Central memory CD8-positive, alpha-beta T cell (primary cell): ENCODE measurements at places on chromosomes 11 and 22.

- no peak for DNase-seq
- H3K27ac ChIP-seq: no peak overlapping the region
- H3K4me1 ChIP-seq: peaks cover 7% of the 10 kb centered on the region
- no peaks in the 10 kb centered on the region for H3K36me3 ChIP-seq
- H3K27me3 ChIP-seq: peaks cover 29% of the 10 kb centered on the region
- no peak overlapping the region for H3K4me3 ChIP-seq
These were observed 43.2 kb upstream of the DLAT start for GRCh38 chr11:111982019-111982464.

- peaks cover 8% of the 10 kb centered on the region for H3K36me3 ChIP-seq
- H3K27ac ChIP-seq: no peak overlapping the region
- H3K4me3 ChIP-seq: no peak overlapping the region
- H3K27me3 ChIP-seq: no peaks in the 10 kb centered on the region
- peaks cover 70% of the 10 kb centered on the region for H3K4me1 ChIP-seq
These were observed 539.2 kb downstream of the ETS1 start for GRCh38 chr11:128048121-128048520.

GRCh38 chr22:29994027-29994715, 86.1 kb upstream of the HORMAD2 start:
- DNase-seq: no peak
- no peaks in the 10 kb centered on the region for H3K27me3 ChIP-seq
- peaks cover 38% of the 10 kb centered on the region for H3K36me3 ChIP-seq
- H3K4me3 ChIP-seq: no peak overlapping the region
- H3K4me1 ChIP-seq: peaks cover 10% of the 10 kb centered on the region

- H3K4me1 ChIP-seq: peaks cover 73% of the 10 kb centered on the region
- no peak overlapping the region for H3K4me3 ChIP-seq
- peaks cover 17% of the 10 kb centered on the region for H3K36me3 ChIP-seq
- H3K27ac ChIP-seq: peak overlapping the region; percentile 47
- DNase-seq: no peak
These were observed 15.5 kb downstream of the C1QTNF6 start for GRCh38 chr22:37172266-37173245.

- no peak overlapping the region for H3K4me3 ChIP-seq
- no peak overlapping the region for H3K27ac ChIP-seq
- H3K27me3 ChIP-seq: no peaks in the 10 kb centered on the region
- peaks cover 16% of the 10 kb centered on the region for H3K36me3 ChIP-seq
- peaks cover 15% of the 10 kb centered on the region for H3K4me1 ChIP-seq
These were observed 8.4 kb upstream of the PMM1 start for GRCh38 chr22:41598081-41598480.

GRCh38 chr22:37664249-37665101, 6.0 kb downstream of the PDXP start:
- no peak overlapping the region for H3K27ac ChIP-seq
- no peaks in the 10 kb centered on the region for H3K27me3 ChIP-seq
- H3K36me3 ChIP-seq: peaks cover 2% of the 10 kb centered on the region
- no peak overlapping the region for H3K4me3 ChIP-seq

DNA sequence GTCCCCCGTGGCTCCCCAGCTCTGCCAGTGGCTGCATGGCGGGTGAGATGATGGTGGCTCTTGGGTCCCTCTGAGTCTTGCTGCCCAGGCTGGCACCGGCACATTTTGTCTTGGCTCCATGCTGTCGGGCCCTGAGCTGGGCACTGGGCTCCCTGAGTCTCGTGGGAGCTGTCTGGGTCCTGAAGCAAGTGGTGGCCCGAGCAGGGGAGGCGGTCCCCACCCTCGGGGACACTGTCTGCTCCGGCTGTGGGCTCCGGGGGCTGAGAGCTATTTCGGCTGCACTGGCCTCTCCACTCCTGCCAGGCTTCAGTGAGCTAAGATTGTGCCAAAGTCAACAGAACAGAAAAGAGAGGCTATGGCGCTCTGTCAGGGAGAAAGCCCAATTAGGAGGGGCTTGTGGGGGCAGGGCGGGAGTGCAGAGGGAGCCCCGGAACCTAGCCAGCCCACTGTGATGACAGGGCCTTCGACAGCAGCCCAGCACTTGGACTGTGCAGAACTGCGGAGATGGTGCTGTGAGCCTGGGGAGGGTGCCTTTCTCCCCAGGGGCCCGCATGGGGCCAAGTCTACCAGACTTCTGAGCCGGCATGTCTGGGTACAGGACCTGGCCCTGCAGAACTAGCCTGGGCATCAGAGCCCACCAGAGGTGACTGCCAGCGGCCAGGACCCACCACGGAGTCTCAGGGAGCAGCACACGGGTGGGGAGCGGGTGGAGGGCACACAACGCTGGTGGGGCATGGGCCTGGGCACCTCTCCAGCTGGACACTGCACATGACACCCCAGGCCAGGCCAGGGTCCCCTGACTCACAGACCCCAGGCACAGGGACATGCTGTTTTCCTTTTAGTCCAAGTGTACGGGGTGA, 38.0 kb downstream of the RTN4R start:
- no peaks in the 10 kb centered on the region for H3K4me1 ChIP-seq
- no peak overlapping the region for H3K4me3 ChIP-seq
- H3K27me3 ChIP-seq: no peaks in the 10 kb centered on the region

- H3K36me3 ChIP-seq: peaks cover 34% of the 10 kb centered on the region
- no peak for DNase-seq
- H3K27ac ChIP-seq: peak overlapping the region; percentile 75
- peak overlapping the region; percentile 84 for H3K4me3 ChIP-seq
These were observed 522 bp downstream of the TOB2 start for GRCh38 chr22:41446057-41446501.

DNA sequence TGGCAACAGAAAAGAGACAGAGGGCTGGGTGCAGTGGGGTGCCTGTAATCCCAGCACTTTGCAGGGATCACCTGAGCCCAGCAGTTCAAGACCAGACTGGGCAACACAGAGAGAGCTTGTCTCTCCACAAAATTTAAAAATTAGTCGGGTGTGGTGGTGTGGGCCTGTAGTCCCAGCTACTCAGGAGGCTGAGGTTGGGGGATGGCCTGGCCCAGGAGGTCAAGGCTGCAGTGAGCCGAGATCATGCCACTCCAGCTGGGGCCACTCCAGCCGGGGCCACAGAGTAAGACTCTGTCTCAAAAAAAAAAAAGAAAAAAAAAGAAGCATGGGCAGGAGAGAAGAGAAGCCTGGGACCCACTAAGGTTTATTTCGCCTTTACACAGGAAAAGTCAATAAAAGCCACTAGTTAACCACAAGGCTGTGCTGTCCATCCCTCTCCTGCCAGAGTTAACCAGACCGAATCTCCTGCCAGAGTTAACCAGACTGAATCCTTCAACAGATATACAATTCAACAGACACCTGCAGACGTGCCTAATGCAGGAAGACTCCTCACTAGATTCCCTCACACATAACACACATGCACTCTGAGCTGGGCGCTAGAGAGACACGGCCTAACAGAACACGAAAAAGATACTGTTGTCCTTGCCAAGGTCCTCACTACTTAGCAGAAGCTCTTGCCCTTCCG, 29.8 kb downstream of the MICAL3 start:
- peaks cover 44% of the 10 kb centered on the region for H3K4me1 ChIP-seq
- no peak overlapping the region for H3K27ac ChIP-seq
- no peak for DNase-seq
- no peaks in the 10 kb centered on the region for H3K27me3 ChIP-seq
- peaks cover 3% of the 10 kb centered on the region for H3K36me3 ChIP-seq
- H3K4me3 ChIP-seq: no peak overlapping the region

DNA sequence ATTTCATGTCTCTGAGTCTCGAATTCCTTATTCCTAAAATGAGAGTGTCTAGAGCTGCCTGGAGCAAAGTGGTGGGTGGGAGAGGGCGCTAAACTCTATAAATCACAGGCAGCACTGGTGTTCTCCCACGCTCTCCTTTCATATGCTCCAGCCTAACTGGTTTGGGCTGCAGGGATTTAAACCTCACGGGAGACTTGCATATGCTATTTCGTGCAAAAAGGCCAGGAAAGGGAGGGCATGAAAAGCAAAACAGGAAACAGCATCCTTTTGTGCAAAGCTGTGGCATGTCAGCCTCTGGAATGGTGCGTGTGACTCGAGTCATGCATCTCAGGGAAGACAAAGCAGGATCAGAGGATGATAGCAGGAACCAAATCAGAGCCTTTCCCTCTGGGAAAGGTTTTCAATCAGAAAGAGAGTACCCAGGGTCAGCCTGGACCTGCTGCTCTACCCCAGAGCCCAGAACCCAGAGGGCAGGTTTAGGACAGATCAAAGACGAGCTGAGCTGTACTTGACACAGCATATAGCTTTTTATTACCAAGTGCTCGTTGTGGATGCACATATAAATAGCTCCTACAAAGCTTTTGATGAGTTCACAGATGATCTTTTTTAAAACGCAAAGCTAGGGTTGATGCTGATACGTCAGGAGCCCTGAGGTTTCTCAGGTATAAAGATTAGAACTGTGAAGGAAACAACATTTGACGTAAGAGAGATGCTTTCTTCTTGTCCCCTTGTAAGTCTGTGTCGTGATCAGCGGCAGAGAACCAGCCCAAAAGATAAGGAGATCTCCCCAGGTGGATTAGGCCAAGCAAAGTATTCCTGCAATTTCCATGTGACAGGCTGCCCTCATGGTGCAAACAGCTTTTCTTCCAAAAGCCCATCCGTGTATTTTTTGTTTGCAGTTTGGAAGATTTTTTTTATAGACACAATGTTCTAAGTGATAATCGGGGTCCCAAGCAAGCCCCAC, 46.2 kb upstream of the YWHAH start:
- no peaks in the 10 kb centered on the region for H3K4me1 ChIP-seq
- H3K27me3 ChIP-seq: no peaks in the 10 kb centered on the region
- peaks cover 30% of the 10 kb centered on the region for H3K36me3 ChIP-seq

GRCh38 chr11:70776914-70777532, 378.7 kb downstream of the CTTN start:
- H3K4me3 ChIP-seq: no peak overlapping the region
- no peaks in the 10 kb centered on the region for H3K4me1 ChIP-seq
- no peaks in the 10 kb centered on the region for H3K27me3 ChIP-seq
- H3K27ac ChIP-seq: no peak overlapping the region
- no peaks in the 10 kb centered on the region for H3K36me3 ChIP-seq
- no peak for DNase-seq

GRCh38 chr11:76616676-76617552, 53.6 kb downstream of the LRRC32 start:
- peaks cover 38% of the 10 kb centered on the region for H3K27me3 ChIP-seq
- DNase-seq: no peak
- H3K36me3 ChIP-seq: peaks cover 2% of the 10 kb centered on the region
- H3K27ac ChIP-seq: no peak overlapping the region
- no peaks in the 10 kb centered on the region for H3K4me1 ChIP-seq

DNA sequence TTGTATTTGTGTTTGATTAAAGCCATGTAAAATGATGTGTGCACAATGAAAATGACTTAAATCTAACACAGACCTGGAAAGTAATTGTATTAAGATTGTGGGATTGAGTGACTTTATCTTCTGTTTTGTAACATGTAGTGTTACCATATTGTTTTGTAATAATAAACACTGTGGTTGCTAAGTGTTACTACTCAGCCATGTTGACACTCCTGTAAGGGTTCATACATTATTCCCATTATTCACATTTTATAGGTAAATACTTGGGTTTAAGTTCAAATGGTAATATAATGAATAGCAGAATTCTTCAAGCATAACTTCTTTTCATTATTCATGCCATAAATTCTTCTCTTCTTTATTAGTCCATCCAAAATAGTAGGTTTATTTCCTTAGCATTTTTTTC, 69.0 kb downstream of the ZC3H12C start:
- no peak for DNase-seq
- H3K27ac ChIP-seq: no peak overlapping the region
- no peaks in the 10 kb centered on the region for H3K36me3 ChIP-seq
- peaks cover 31% of the 10 kb centered on the region for H3K27me3 ChIP-seq

- no peak for DNase-seq
- H3K4me1 ChIP-seq: no peaks in the 10 kb centered on the region
- H3K27ac ChIP-seq: no peak overlapping the region
- H3K36me3 ChIP-seq: no peaks in the 10 kb centered on the region
- H3K4me3 ChIP-seq: no peak overlapping the region
- no peaks in the 10 kb centered on the region for H3K27me3 ChIP-seq
These were observed 131.7 kb downstream of the GRIA4 start for GRCh38 chr11:105741488-105742020.

DNA sequence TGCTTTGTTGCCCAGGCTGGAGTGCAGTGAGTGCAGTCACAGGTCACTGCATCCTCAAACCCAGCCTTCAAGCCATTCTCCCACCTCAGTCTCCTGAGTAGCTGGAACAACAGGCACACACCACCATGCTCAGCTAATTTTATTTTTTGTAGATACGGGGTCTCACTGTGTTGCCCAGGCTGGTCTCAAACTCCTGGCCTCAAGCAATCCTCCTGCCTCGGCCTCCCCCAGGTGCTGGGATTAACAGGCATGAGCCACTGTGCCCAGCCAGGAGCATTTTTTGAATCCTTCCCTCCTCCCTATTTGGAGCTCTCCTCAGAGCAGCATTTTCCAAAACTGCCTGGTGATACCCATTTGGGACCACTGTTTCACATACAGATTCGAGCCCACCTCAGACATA, 77.2 kb downstream of the NCAPD3 start:
- no peaks in the 10 kb centered on the region for H3K4me1 ChIP-seq
- no peak for DNase-seq
- H3K27me3 ChIP-seq: no peaks in the 10 kb centered on the region

GRCh38 chr11:33646629-33647028, 54.0 kb downstream of the C11orf91 start:
- no peak overlapping the region for H3K4me3 ChIP-seq
- H3K27ac ChIP-seq: no peak overlapping the region
- H3K27me3 ChIP-seq: peaks cover 59% of the 10 kb centered on the region
- DNase-seq: no peak
- H3K36me3 ChIP-seq: peaks cover 1% of the 10 kb centered on the region
- H3K4me1 ChIP-seq: no peaks in the 10 kb centered on the region

DNA sequence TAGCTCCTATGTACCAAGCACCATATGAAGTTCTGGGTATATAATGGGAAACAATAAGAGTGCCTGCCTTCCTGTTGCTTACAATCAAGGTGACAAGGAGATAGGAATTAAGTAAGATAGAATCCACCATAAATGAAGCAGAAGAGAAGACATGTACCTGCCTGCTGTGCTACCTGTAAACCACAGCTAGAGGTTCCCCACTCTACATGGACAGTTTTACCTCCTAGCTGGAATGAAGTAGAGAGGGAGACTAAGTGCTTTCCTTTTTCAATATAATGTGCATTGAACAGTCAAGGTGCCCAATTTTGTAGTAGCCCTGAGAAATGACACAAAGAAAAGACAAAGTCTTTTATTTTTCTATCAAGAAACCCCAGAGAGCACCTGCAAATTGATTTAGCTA, 984.6 kb downstream of the DLG2 start:
- no peaks in the 10 kb centered on the region for H3K36me3 ChIP-seq
- no peak overlapping the region for H3K27ac ChIP-seq
- no peak overlapping the region for H3K4me3 ChIP-seq
- no peak for DNase-seq

DNA sequence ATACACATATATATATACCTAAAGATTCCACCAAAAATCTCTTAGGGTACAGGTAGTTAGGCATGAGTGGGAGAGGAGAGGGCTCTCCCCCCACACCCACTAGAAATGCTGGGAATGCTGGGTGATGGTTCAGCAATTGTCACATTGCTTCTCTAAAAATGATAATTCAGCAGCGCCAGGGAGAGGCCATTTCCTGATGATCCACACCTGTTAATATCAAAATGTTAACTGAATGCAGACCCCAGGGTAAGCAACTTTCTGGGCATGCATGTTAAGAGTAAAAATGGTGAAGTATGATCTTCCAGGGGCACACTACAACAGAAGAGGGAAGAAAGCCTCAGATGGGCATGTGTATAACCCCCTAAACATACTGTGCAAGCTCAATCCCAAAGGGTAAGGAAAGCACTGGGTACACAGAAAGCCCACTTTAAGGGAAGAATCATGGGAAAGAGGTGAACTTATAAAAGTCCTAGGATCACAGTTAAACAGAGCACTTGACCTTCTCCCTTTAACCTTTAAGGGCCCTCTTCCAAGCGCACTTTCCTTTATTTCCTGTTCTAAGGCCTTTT, 67.6 kb upstream of the GNAZ start:
- no peak for DNase-seq
- H3K27ac ChIP-seq: no peak overlapping the region
- no peaks in the 10 kb centered on the region for H3K36me3 ChIP-seq
- H3K27me3 ChIP-seq: peaks cover 74% of the 10 kb centered on the region
